Activated naive CD8-positive, alpha-beta T cell treated with anti-CD3 and anti-CD28 coated beads for 36 hours (primary cell): ENCODE measurements at places on chromosomes 16 and 17. TPM values are rescaled to one million over a fixed set of nuclear protein-coding genes. Genes with fewer than 3 reads are reported as not detected.
A peak's percentile ranks its signal among the peaks of the same experiment; 100 is the strongest.

Gene CLEC10A
- total RNA-seq: not detected

Gene KCTD19
- 2.2 TPM for total RNA-seq

Gene CES4A
- total RNA-seq: 3.5 TPM

Gene GAS2L2
- total RNA-seq: 0.43 TPM

Gene TSNAXIP1
- 0.72 TPM for total RNA-seq

Gene KRT16
- total RNA-seq: not detected

Gene PRSS21
- 11.2 TPM for total RNA-seq

Gene ITGB3
- total RNA-seq: not detected

Gene KRT31
- not detected for total RNA-seq

- peaks cover 23% of the 10 kb centered on the region for H3K27me3 ChIP-seq
- no peak for DNase-seq
- H3K36me3 ChIP-seq: no peaks in the 10 kb centered on the region
- H3K4me3 ChIP-seq: no peak overlapping the region
- H3K27ac ChIP-seq: no peak overlapping the region
- H3K4me1 ChIP-seq: peaks cover 9% of the 10 kb centered on the region
These were observed 4.1 kb downstream of the ADGRG1 start for GRCh38 chr16:57632568-57632967.

GRCh38 chr16:67764158-67764667, 42.1 kb downstream of the RANBP10 start:
- no peaks in the 10 kb centered on the region for H3K36me3 ChIP-seq
- no peak overlapping the region for H3K27ac ChIP-seq
- peaks cover 11% of the 10 kb centered on the region for H3K4me1 ChIP-seq
- DNase-seq: no peak
- no peak overlapping the region for H3K4me3 ChIP-seq

DNA sequence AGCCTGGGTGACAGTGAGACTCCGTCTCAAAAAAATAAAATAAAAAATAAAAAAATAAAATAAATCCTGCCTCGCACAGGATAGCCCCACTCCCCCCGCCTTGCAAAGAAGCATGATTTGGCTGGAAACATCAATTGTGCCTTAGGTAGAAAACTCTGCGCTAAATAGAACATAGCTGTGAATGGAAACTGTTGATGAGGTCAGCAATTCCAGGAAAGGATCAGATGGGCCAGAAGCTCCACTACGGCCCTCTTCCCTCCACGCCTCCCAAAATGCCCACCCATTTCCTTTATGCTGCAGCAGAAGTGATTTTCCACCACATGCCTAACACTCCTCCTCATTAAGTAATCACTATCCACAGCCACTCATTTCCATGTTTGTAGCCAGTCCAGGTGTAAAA, 473.4 kb downstream of the XYLT1 start:
- no peak overlapping the region for H3K27ac ChIP-seq
- no peaks in the 10 kb centered on the region for H3K36me3 ChIP-seq
- DNase-seq: no peak
- H3K27me3 ChIP-seq: peaks cover 5% of the 10 kb centered on the region
- H3K4me3 ChIP-seq: no peak overlapping the region

DNA sequence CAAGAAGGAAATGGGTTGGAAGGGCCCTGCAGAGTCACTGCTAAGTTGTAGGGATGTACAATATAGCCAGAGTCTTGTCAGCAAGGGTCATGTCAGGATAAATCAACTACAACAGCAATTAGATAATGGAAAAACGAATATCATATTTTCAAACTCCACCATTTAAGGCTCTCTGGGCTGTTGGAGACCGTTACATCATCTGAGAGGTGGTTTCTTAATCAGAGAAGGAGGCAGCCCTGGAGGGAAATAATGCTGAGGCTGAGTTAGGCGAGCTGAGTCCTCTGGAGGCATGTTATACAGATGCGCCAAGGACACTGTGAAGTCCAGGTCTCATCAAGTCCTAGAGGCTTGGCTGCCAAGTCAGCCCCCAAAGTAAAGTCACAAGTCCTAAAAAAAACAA, 30.3 kb downstream of the LYRM9 start:
- H3K4me3 ChIP-seq: no peak overlapping the region
- no peak for DNase-seq
- H3K27me3 ChIP-seq: no peaks in the 10 kb centered on the region
- peaks cover 2% of the 10 kb centered on the region for H3K36me3 ChIP-seq
- peaks cover 7% of the 10 kb centered on the region for H3K4me1 ChIP-seq
- no peak overlapping the region for H3K27ac ChIP-seq

GRCh38 chr16:11774065-11774626, 22.9 kb downstream of the ZC3H7A start:
- peak overlapping the region; percentile 70 for H3K27ac ChIP-seq
- peaks cover 12% of the 10 kb centered on the region for H3K4me1 ChIP-seq

- H3K36me3 ChIP-seq: no peaks in the 10 kb centered on the region
- H3K4me3 ChIP-seq: no peak overlapping the region
- H3K27ac ChIP-seq: no peak overlapping the region
These were observed 2.5 kb upstream of the HS3ST6 start for GRCh38 chr16:1920727-1921171.

GRCh38 chr17:245611-246010, 64.2 kb upstream of the DOC2B start:
- no peaks in the 10 kb centered on the region for H3K36me3 ChIP-seq
- no peaks in the 10 kb centered on the region for H3K4me1 ChIP-seq
- no peak overlapping the region for H3K4me3 ChIP-seq
- H3K27ac ChIP-seq: no peak overlapping the region
- no peak for DNase-seq

- no peaks in the 10 kb centered on the region for H3K27me3 ChIP-seq
- no peaks in the 10 kb centered on the region for H3K36me3 ChIP-seq
- no peak overlapping the region for H3K4me3 ChIP-seq
- H3K4me1 ChIP-seq: peaks cover 4% of the 10 kb centered on the region
- no peak for DNase-seq
These were observed 19.5 kb downstream of the HLF start for GRCh38 chr17:55284001-55284884.

- H3K27me3 ChIP-seq: no peaks in the 10 kb centered on the region
- no peaks in the 10 kb centered on the region for H3K36me3 ChIP-seq
- DNase-seq: no peak
- no peaks in the 10 kb centered on the region for H3K4me1 ChIP-seq
- H3K27ac ChIP-seq: no peak overlapping the region
These were observed 251.5 kb upstream of the SOX9 start for GRCh38 chr17:71869293-71869692.

DNA sequence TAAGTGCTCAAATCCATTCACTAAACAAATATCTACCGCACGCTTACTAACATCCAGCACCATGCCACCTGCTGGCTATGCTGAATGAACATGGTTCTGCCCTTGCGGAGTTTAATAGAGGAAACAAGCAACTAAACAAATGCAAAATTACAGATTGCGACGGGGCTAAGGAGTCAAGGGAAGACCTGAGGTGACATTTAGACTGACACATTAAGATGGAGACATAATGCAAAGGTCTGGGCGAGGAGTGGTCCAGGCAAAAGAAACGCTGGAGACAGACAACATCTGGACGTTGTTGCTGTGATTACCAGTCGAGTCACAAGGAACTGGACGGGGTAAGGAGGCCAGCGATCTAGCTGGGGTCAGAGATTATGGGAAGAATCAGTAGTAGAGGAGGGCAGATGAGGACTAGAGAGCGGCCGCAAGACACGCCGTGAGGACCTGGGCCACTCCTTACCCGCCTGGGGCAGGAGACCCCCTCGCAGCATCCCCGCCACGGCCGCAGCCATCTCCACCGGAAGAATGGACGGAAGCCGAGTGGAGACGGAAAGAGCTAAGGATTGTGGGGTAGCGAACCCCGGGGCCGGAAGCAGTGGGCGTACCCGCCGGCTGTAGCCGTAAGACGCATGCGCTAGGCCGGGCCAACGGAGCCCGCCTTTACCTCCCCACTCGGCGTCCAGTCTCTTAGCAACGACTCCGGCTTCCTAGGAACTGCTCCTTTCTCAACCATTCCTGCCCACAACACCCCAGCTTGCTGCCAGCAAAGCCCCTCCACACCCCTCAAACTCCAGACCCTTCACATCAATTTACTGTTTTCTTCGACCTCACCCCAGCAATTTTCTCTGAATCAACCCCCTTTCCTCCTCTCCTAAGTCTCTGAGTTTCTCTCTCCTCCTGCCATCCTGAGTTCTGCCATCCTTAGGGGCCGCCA, at the start of the genes LRRC46 and MRPL10:
TSS of gene LRRC46 (plus strand) at position 668 of the 931 bp plus-strand sequence. CDS start 320 bp downstream, outside the sequence.
TSS of gene MRPL10 (minus strand) at position 539 of the 931 bp plus-strand sequence. CDS start at position 509, 30 bp downstream.
- peaks cover 3% of the 10 kb centered on the region for H3K27me3 ChIP-seq
- peak within 1 kb of the TSS; percentile 96 for H3K4me3 ChIP-seq
